GF-D8 (cell line): ENCODE measurements at places on chromosomes 7 and 10.
A peak's percentile ranks its signal among the peaks of the same experiment; 100 is the strongest.

DNA sequence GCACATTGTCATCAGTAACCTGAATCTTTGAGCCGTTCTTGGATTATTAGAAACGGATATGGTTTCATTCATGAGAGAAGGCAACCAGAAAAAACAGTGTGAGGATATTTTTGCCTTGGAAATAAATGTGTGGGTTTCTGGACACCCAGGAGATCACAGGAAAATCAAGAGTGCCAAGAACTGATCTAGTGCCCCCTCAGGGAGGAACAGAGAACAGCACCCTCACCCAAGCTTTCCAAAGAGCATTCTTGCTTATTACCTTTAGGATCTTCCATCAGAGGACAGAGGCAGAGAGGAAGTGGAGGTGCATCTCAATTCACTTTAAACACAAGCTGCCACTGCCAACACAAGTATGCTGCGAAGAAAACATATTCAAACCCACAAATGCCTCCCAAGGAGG, 851.5 kb upstream of the COBL start:
- no peak for DNase-seq

DNA sequence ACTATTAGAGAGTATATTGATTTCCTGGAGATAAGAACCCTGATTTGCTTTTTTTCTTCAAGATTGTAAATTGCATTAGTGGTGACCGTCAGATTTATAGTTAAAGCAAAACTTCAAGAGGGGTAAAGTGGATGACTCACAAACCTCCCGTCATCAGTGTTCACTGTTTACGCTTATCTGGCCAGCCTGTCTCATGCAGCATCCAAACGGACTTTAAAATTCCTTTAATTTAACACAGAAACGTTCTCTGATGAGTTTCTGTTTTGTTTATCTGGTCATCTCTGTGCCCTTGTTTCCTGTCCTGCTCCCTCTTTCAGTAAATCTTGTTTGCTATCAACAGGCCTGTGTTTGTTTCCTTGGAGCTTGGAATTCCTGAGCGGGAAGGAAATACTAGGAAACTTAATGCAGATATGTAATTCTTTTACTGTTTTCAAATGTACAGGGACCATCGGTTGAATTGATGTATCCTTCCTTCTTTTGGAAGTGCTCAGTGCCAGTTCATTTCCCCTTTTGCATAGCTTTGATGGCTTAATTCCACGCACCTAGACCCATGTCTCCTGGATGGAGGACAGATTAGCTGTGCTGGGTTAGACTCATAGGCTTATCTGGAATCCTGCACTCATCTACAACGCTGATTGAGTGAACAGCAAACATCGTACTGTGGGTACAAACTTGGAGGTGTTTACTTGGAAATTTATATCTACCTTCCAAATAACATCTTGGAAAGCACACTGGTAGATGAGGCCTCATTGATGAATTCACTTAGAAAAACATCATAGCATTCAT, 21.3 kb downstream of the PTPRE start:
- DNase-seq, result no peak

DNA sequence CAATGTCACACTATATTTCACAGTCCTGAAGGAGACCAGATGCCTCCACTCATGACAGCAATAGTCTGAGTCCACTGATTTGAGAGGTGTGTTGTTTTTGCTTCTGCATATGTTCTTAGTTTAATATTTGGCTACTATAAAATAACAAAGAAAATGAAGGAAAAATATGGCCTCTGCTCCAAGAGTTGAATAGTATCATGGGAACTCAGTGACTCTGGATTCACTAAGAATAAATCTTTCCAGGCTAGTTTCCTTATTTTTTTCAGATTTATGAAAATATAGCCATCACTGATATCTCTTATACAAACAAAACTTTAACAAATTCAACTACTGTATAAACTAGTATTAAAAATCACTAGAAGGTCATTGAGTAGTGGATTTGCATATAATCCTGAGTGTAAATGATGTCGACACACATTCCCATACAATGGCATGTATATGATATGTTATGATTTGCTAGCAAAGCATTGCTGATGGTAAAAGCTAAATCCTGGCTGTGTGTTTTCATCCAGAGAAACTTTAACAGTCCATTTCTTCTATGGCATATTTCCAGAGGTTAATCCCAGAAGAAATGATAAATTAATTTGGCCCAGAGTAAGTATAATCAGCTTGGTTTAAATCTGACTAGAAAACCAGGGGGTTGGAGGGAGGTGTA, 66.0 kb upstream of the VIPR2 start:
- DNase-seq, result no peak

DNA sequence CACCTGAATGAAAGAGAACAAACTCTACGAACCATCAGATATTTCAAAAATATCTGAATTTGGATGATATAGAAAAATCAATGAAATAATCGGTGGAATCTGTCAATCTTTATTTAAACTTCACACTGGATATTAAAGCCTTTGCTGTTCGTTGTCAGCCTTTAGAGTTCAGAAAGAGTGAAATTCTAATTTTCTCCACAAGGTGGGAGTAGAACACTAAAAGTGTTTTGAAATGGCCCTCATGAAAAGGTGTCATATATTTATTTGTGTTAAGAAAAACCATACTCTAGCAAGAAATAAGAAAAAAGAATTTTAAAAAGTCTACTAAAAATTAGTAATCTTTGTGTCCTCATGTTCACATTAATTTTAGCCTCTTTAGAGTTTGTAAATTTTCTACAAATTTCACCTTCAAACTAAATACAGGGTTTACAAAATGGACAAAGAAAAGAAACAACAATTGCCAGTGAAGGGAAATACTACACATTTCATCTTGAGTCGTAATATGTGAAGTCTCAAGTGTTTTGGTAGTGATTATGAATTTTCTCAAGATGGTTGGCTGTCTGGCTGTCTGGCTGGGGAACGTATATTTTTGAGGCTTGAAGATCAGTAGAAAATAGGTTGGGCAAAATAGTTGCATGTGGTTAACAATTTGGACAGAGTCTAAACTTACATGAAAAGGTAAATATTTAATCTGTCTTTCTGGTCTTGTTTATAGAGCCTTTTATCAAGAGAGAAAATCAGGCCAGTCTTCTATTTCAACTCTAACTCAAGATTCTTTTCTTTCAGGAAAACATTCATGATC, 43.7 kb downstream of the DNAJB9 start:
- no peak for DNase-seq

- no peak for DNase-seq
Measured at GRCh38 chr10:30057421-30057841, 2.0 kb downstream of the JCAD start.

DNA sequence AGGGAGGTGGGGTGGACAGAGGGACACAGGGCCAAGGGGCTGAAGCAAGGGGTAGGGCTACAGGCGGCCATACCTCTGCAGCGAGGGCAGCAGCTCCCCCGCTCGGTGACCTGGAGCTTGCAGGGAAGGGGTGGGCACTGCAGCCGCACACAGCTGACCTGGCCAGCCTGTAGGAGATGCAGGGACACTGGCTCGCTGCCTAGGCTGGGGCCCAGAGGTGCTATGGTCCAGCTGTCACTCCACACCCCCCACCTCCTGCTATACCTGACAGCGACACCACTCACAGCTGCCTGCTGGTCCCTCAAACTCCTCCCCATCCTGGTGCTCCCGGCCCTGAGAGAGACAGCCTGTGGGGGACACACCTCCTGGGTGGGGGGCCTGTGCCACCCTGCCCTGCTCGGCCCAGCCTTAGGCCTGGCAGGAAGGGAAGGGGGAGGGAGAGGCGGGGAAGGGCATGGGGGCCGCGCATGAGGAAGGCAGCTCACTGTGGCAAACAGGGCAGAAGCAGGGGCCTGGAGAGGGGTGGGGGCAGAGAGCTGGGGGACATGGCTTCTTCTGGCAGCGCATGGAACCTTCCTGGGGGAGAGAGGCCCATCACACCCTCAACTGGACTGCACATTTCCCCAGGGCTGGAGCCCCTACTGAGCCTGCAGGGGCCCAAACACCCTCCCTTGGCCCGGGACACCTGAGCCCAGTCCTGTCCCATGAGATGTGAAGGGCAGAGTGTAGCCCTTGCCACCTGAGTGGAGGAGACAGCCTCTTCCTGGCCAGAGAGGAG, 23.9 kb downstream of the ATP6V1F start:
- DNase-seq, result no peak

DNA sequence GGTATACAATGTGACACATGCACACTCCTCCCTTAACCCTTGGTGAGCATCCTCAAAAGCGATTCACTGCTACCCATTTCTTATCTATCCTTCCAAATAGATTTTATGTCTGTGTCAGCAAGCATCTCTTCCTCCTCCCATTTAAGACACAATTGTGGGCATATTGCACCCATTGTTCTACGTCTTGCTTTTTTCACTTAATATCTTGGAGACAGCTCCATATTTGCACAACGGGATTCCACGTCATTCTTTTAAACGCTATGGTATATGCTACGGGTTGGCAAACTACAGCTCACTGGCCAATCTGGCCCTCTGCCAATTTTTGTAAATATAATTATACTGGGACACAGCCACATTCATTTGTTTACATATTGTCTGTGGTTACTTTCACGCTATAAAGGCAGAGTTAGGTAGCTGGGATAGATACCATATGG, 88.6 kb downstream of the RNF216 start:
- DNase-seq, result no peak

GRCh38 chr10:71740069-71740653, 20.6 kb upstream of the C10orf105 start:
- peak; percentile 61 for DNase-seq

DNA sequence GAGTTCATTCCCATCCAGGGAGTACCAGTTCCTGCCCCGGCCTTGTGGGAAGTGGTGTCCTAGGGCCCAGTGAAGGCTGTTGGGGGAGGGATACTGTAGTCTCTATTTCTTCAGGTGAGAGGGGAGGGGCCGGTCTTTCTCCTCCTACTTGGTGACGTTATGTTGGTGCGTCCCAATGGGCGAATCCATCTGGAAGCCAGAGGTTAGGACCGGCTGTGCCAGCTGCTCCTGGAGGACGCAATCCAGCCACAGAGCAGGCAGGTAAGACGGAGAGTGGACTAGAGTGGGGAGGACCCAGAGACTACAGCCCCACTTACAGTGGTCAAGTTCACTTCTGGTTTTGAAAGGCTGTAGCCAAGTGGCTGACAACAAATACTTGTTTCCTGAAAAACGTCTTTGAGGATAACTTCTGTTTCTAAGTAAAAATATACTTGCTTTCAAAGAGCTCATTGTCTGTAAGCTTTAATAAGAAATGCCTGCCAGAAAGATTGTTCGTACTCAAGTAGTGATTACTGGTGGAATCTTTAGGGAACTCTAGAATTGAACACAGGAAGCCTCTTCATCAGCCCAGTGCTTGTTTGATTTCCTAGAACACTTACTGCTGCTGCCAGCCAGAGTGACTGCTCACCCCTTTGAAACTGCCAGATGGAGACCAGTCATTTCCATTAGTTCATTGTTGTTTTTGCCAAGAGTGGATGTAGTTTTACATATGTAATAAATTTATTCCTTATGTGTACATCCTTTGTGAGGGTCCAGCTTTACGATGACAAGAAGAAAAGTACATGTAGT, 25.4 kb downstream of the RBM33 start:
- no peak for DNase-seq

DNA sequence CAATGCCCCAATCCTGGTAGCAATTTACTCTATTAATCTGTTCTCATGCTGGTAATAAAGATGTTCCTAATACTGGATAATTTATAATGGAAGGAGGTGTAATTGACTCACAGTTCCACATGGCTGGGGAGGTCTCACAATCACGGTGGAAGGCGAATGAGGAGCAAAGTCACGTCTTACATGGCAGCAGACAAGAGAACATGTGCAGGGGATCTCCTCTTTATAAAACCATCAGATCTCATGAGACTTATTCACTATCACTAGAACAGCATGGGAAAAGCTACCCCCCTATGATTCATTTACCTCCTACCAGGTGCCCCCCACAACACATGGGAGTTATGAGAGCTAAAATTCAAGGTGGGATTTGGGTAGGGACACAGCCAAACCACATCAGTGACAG, 872.2 kb downstream of the ANKRD7 start:
- no peak for DNase-seq

- no peak for DNase-seq
Measured at GRCh38 chr7:104156842-104157277, 51.0 kb downstream of the ORC5 start.

DNA sequence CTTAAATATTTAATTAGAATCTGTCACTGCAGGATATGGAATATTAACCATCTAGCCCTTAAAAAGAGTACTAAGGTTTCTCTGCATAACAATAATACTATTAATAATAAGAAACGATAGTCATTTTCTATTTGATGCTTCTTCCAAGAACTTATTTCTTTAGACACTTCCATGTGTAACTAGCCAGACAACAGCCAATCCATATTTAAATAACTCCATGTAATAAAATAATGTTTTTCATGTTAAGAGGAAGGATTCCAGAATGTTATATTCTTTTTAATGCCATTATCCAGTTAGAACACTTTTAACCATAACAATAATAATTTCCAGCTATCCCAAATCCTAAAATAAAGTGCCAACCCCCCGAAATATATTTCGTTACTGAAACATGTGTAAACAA, 170.1 kb upstream of the WNT16 start:
- no peak for DNase-seq

GRCh38 chr10:21359202-21359601, 166.3 kb downstream of the SKIDA1 start:
- no peak for DNase-seq

DNA sequence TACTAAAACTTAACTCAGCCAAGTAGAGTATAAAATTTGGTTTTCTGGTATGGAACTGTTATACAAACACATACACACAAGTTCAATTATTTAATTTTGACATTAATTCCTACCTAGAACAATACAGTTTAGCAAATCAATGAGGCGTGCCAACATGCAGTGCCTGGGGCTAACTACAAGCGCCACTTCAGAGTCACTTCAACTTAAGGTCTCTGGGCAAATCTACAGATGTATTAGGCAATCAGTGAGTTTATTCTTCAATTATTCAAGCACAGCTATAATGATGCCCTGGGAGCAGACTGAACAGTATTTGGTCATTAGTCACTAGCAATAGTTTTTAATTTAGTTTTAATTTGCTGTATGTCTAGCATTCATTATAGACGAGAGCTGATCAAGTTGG, 51.6 kb downstream of the HIBADH start:
- no peak for DNase-seq

- no peak for DNase-seq
Measured at GRCh38 chr10:27100813-27101347, 586 bp upstream of the ANKRD26 start.

GRCh38 chr7:76252021-76252420, 50.3 kb downstream of the SRRM3 start:
- DNase-seq, result no peak

GRCh38 chr10:132776186-132776585, 9.8 kb downstream of the NKX6-2 start:
- DNase-seq, result no peak

GRCh38 chr10:5441106-5441505, 28.7 kb downstream of the NET1 start:
- no peak for DNase-seq
